ENCODE measurements at places on chromosomes 4 and X. TPM values are rescaled to one million over a fixed set of nuclear protein-coding genes. Genes with fewer than 3 reads are reported as not detected.

Gene SNX25
- 23.8 TPM for total RNA-seq

Gene P2RY4
- 1.2 TPM for total RNA-seq

Gene ADGRL3
- 4.6 TPM for total RNA-seq

Gene PRRG3
- total RNA-seq: 1.3 TPM

Gene CACNA1F
- total RNA-seq: under 0.01 TPM

Gene PDGFRA
- total RNA-seq: 106 TPM
